Mesothelial cell of epicardium (in vitro differentiated cells): ENCODE measurements at places on chromosomes 4 and X. TPM values are rescaled to one million over a fixed set of nuclear protein-coding genes. Genes with fewer than 3 reads are reported as not detected.
A peak's percentile ranks its signal among the peaks of the same experiment; 100 is the strongest.

DNA sequence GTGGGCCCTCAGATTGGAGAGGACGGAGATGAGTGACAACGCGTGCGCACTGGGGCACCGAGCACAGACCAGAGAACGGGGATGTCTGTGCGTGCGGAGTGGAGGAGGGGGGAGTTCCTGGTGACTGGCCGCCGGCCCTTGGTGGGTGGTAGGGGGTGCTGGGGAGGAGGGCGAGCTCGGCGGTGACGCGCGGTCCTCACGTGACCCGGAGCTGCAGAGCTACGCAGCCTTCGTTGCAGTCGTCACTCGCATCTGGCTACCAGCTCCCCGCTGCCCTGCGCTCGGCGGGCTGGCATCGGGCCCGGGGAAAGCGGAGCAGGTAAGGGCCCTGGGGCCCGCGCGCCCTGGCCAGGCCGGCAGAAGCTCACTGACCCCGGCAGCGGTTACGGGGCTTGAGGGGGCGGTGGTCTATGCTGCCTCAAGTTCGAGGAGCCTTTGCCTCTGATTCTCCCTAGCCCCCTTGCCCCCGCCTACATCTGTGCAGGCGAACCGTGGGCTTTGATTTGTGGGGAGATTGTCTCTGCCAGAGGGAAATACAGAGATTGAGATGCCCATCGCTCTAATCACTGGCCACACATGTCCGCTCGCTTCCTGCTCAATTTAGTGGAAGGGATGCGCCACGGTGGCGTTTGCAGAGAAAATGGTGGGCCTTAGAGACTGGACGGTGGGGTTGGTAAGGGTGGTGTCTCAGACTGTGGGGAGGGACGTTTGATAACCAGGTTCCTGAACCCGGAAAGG, at the start of gene ARMCX4:
TSS of gene ARMCX4 (plus strand) at position 245 of the 738 bp plus-strand sequence. CDS start 3,134 bp downstream, outside the sequence.
- peak; percentile 48 for DNase-seq
- peak within 1 kb of the TSS; percentile 74 for H3K4me3 ChIP-seq
- no peaks in the 10 kb centered on the region for H3K27me3 ChIP-seq
- H3K4me1 ChIP-seq = peaks cover 14% of the 10 kb centered on the region
- H3K27ac ChIP-seq = peak within 1 kb of the TSS; percentile 91

DNA sequence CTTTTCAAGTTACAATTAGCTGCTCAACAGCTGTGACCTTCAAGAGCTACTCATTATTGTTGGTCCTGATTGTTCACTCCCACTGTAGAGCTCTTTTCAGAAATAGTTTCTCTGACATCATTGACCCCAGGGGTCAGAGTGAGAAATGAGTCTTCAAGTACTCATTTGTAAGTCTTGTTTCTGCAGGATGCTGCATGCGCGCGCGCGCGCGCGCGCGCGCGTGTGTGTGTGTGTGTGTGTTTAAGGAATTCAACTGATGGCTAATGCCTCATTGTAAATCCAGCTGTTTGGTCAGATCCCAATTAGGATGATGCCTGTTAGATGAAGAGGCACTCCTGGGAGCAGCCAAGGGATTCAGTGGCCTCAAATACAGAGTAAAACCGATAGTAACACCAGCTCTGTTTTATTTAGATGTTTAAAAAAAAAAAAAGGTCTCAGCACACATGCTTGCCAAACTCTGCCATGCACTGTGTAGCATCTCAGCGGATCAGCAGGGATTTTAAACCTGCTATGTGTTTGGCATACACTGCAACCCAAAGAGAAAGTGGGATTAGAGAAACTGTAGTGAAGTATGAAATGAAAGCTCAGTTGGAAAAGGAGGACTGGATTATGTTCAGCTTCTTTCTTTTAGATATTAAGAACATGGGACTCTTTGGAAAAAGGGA, 332.3 kb downstream of the ADGRL3 start:
- H3K27ac ChIP-seq = peak overlapping the region; percentile 70
- H3K36me3 ChIP-seq = peaks cover 32% of the 10 kb centered on the region
- DNase-seq = no peak
- no peak overlapping the region for H3K4me3 ChIP-seq

DNA sequence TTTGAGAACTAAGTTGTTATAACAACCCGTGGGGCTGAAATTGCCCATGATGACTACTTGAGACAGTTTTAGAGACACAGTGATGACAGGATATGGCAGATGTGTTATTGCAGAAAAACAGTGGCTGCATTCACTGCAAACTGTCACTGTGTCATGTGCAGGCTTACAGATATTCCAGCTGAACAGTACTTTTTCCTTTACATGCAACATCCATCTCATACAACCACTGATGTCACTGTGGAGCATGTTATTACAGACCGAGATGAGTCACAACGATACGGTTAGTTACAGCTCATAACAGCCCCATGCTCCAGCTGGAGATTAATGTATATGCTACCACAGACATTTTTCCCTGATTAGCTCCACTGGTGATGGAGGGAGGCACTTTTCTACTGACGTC, 207.4 kb downstream of the TMA16 start:
- no peak for DNase-seq
- H3K36me3 ChIP-seq = no peaks in the 10 kb centered on the region
- H3K4me3 ChIP-seq = no peak overlapping the region
- no peak overlapping the region for H3K27ac ChIP-seq
- no peaks in the 10 kb centered on the region for H3K4me1 ChIP-seq

- H3K27ac ChIP-seq = no peak overlapping the region
- peaks cover 23% of the 10 kb centered on the region for H3K4me1 ChIP-seq
- no peaks in the 10 kb centered on the region for H3K36me3 ChIP-seq
- H3K27me3 ChIP-seq = no peaks in the 10 kb centered on the region
Observed at GRCh38 chrX:13092455-13092941, 48.1 kb upstream of the FAM9C start.

GRCh38 chrX:72131317-72132294, at the start of gene RTL5:
RTL5 (minus strand) TSS chrX:72131915.
- peak within 1 kb of the TSS; percentile 70 for H3K4me3 ChIP-seq
- peak within 1 kb of the TSS; percentile 84 for H3K27ac ChIP-seq
- H3K36me3 ChIP-seq = peaks cover 14% of the 10 kb centered on the region
- DNase-seq = peak; percentile 80
- H3K27me3 ChIP-seq = no peaks in the 10 kb centered on the region
- H3K4me1 ChIP-seq = peaks cover 42% of the 10 kb centered on the region

- H3K36me3 ChIP-seq = peaks cover 10% of the 10 kb centered on the region
- no peak overlapping the region for H3K4me3 ChIP-seq
- H3K4me1 ChIP-seq = no peaks in the 10 kb centered on the region
- no peaks in the 10 kb centered on the region for H3K27me3 ChIP-seq
Observed at GRCh38 chr4:147463065-147463464, 17.8 kb upstream of the EDNRA start.

- no peak for DNase-seq
- no peaks in the 10 kb centered on the region for H3K27me3 ChIP-seq
- no peak overlapping the region for H3K4me3 ChIP-seq
- peaks cover 10% of the 10 kb centered on the region for H3K4me1 ChIP-seq
Observed at GRCh38 chrX:154800478-154801210, 4.6 kb downstream of the MPP1 start.

DNA sequence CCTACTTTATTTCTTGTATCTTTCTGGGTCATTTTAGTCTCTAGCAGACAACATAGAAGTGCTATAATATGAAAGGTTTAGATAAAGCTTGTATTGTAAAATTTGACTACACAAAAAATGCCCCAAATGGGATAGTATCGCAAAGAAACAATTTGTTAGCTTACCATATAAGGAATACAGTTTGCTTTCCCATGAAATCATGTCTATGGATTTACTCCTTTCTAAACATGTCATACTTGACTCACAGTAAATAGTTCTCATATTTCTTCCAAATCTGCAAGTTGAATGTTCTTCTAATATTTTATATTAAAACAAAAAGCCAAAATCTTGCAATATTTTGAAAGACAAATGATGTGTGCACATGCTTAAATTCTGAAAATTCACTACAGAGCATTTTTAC, 103.9 kb downstream of the PPA2 start:
- no peaks in the 10 kb centered on the region for H3K4me1 ChIP-seq
- peaks cover 44% of the 10 kb centered on the region for H3K36me3 ChIP-seq
- H3K27me3 ChIP-seq = no peaks in the 10 kb centered on the region
- no peak for DNase-seq
- no peak overlapping the region for H3K4me3 ChIP-seq

GRCh38 chr4:78558410-78558809, 6.8 kb downstream of the ANXA3 start:
- no peak overlapping the region for H3K27ac ChIP-seq
- no peaks in the 10 kb centered on the region for H3K27me3 ChIP-seq
- no peak overlapping the region for H3K4me3 ChIP-seq

DNA sequence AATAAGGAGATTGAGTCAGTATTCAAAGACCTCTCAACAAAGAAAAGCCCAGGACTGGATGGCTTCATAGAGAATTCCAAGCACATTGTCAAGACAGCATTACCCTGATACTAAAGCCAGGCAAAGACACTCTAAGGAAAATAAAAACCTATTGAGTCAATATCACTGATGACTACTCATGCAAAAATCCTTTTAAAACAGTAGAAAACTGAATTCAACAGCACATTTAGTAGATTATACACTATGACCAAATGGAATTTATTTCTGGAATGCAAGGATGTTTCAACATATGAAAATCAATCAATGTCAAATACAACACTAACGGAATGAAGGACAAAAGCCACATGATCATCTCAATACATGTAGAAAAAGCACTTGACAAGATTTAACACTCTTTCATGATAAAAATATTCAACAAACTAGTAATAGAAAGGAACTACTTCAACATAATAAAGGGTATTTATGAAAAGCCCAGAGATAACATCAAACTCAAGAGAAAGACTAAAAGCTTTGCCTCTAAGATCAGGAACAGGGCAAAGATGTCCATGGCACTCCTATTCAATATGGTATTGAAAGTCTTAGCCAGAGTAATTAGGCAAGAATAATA, 633.3 kb downstream of the ANKRD50 start:
- peaks cover 21% of the 10 kb centered on the region for H3K36me3 ChIP-seq
- DNase-seq = no peak
- H3K27ac ChIP-seq = no peak overlapping the region
- H3K4me3 ChIP-seq = no peak overlapping the region
- no peaks in the 10 kb centered on the region for H3K4me1 ChIP-seq
- no peaks in the 10 kb centered on the region for H3K27me3 ChIP-seq

DNA sequence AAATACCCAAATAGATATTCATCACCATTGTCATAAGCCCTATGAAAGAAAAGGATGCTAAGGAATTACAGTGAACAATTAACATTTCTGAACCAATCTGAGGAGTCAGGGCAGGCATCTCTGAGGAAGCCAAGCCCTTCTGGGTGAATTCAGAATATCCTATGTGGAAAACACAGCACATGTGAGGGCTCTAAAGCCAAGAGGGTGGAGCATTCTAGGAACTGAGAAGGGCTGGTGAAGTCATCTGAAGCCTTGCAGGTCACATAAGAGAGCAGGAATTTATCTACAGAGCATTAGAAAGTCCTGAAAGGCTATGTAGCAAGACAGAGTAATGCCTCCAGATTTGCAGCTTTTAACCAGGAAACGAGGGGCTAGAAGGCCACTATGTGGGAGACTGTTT, 195.7 kb downstream of the SPATA18 start:
- H3K36me3 ChIP-seq = peaks cover 2% of the 10 kb centered on the region
- no peaks in the 10 kb centered on the region for H3K27me3 ChIP-seq
- no peak overlapping the region for H3K27ac ChIP-seq
- peaks cover 30% of the 10 kb centered on the region for H3K4me1 ChIP-seq
- H3K4me3 ChIP-seq = no peak overlapping the region

GRCh38 chrX:104668550-104668949, 102.6 kb downstream of the IL1RAPL2 start:
- H3K4me1 ChIP-seq = no peaks in the 10 kb centered on the region
- no peak overlapping the region for H3K4me3 ChIP-seq
- DNase-seq = no peak
- H3K36me3 ChIP-seq = no peaks in the 10 kb centered on the region

GRCh38 chrX:3815896-3816664, 102.6 kb upstream of the PRKX start:
- DNase-seq = peak; percentile 39
- H3K4me3 ChIP-seq = peak overlapping the region; percentile 96
- H3K27ac ChIP-seq = peak overlapping the region; percentile 93
- peaks cover 23% of the 10 kb centered on the region for H3K36me3 ChIP-seq
- H3K4me1 ChIP-seq = peaks cover 20% of the 10 kb centered on the region
- no peaks in the 10 kb centered on the region for H3K27me3 ChIP-seq

GRCh38 chr4:8258552-8259212, 10.9 kb upstream of the HTRA3 start:
- H3K36me3 ChIP-seq = no peaks in the 10 kb centered on the region
- no peak for DNase-seq
- H3K4me1 ChIP-seq = peaks cover 37% of the 10 kb centered on the region
- no peak overlapping the region for H3K4me3 ChIP-seq
- no peaks in the 10 kb centered on the region for H3K27me3 ChIP-seq

GRCh38 chrX:12962041-12962504, 12.8 kb upstream of the TMSB4X start:
- H3K27ac ChIP-seq = no peak overlapping the region
- H3K4me1 ChIP-seq = no peaks in the 10 kb centered on the region

Gene GAR1
- 25.6 to 29.5 TPM (median 27.8 TPM) in 3 replicates for total RNA-seq

Gene FAAH2
- total RNA-seq = 8.4 to 11.2 TPM (median 10.0 TPM) in 3 replicates

Gene MGST2
- total RNA-seq = 29.8 to 36.3 TPM (median 32.6 TPM) in 3 replicates

Gene GABRG1
- 0.18 to 0.22 TPM (median 0.20 TPM) in 3 replicates for total RNA-seq

Gene BTC
- total RNA-seq = 1.6 to 1.9 TPM (median 1.7 TPM) in 3 replicates

Gene SLC6A8
- total RNA-seq = 65.3 to 68.0 TPM (median 65.6 TPM) in 3 replicates
